A549 treated with Mapracorat at 1 μM for 4 hours (cell line): ENCODE measurements at places on chromosomes 2 and 18. TPM values are rescaled to one million over a fixed set of nuclear protein-coding genes. Genes with fewer than 3 reads are reported as not detected.

Gene RSAD2
- 0.20 to 0.66 TPM (median 0.34 TPM) in 5 replicates for total RNA-seq

Gene IFIH1
- total RNA-seq = 0.81 to 1.4 TPM (median 0.99 TPM) in 5 replicates

Gene SMAD4
- 45.5 to 62.4 TPM (median 54.5 TPM) in 5 replicates for total RNA-seq

Gene TRAF3IP1
- 10.3 to 13.7 TPM (median 12.9 TPM) in 5 replicates for total RNA-seq

Gene TMEM185B
- total RNA-seq = 41.7 to 48.9 TPM (median 47.7 TPM) in 5 replicates

Gene RTTN
- 4.0 to 6.0 TPM (median 4.7 TPM) in 5 replicates for total RNA-seq

Gene CRYBA2
- total RNA-seq = not detected in 5 replicates
